ENCODE measurements at places on chromosomes 2 and 18. TPM values are rescaled to one million over a fixed set of nuclear protein-coding genes. Genes with fewer than 3 reads are reported as not detected.

Gene TXNDC2
- polyA plus RNA-seq: 0.14 TPM

- DNase-seq: peak; percentile 65
These were observed 39.2 kb downstream of the ABCG8 start for GRCh38 chr2:43877782-43878464.

Gene CYP27A1
- polyA plus RNA-seq: 29.9 TPM

Gene PIKFYVE
- 26.7 TPM for polyA plus RNA-seq

- no peak for DNase-seq
These were observed 110.7 kb downstream of the ICA1L start for GRCh38 chr2:202760848-202761247.

Gene TMEM150A
- 16.7 TPM for polyA plus RNA-seq

DNA sequence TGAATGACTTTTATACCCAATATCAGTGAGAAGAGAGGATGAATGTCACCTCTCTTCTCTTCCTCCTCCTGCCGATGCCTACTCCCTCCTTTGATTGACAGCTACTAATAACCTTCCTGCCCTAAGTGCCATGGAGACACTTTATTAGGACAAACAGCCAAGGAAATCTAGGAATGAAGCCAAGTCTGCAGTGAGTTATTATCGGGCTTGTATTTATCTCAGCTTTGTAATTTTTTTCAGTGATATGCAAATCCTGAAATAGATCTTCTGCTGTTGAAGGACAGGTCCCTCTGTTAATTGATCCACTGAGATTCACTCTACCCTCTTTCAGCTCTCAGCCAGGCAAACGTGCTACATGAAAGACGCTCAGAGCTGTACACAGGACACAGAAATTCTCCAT is 686.7 kb downstream of the TMEM182 start:
- DNase-seq: no peak

DNA sequence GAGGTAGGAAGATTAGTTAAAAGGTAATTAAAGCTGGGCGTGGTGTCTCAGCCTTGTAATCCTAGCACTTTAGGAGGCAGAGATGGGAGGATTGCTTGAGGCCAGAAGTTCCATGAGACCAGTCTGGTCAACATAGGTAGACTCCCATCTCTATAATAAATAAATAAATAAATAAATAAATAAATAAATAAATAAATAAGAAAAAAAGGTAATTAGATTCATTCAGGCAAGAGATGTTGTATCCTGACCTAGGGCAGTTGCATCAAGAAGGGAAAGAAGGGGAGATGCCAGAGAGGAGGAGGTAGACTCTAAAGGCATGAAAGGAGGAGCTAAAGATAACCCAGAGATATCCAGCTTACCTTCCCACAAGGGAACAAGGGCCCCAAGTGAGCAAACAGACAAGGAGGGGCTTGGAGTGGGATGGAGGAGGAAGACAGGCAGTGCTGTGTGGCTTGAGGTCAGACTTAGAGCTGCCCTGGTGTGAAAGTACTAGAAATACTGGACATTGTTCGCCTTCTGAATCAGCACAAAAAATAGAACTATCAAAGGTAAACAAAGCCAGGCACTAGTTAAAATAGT is 7.4 kb upstream of the RAB1A start:
- no peak for DNase-seq

DNA sequence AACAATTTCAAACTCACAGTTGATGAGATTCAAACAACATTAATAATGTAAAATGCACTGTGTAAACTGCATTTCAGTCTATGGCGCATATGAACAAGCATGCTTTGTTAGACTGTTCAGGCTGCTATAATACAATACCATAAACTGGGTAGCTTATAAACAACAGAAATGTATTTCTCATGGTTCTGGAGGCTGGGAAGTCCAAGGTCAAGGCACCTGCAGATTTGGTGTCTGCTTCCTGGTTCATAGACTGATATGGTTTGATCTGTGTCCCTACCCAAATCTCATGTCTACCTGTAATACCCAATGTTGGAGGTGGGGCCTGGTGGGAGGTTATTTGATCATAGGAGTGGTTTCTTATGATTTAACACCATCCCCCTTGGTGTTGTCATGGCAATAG is 148.1 kb upstream of the SERPINE2 start:
- DNase-seq: no peak

- no peak for DNase-seq
These were observed 69.1 kb upstream of the PID1 start for GRCh38 chr2:229340086-229340760.

DNA sequence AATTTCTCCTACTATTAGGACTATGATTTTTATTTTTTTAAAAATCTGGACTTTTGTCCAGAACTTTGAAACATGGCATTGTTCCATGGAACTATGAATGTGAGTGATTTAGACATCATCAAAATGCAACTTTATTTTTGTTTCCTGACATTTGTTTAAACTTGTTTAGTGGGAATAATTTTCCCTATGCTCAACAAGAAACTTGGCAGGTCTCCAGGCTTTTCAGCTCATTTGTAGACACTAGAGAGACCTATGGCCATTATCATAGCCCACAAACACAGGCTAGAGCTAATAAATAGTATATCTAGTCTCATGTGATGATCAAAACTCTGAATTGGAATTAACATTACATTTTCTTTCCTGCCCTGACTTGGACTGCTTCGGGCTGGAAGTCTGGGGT is 145.1 kb upstream of the CELF4 start:
- peak; percentile 91 for DNase-seq

Gene RBKS
- 2.2 TPM for polyA plus RNA-seq

Gene UGT1A1
- polyA plus RNA-seq: 0.20 TPM

GRCh38 chr2:60527762-60528161 is 25.7 kb downstream of the BCL11A start:
- DNase-seq: peak; percentile 58

DNA sequence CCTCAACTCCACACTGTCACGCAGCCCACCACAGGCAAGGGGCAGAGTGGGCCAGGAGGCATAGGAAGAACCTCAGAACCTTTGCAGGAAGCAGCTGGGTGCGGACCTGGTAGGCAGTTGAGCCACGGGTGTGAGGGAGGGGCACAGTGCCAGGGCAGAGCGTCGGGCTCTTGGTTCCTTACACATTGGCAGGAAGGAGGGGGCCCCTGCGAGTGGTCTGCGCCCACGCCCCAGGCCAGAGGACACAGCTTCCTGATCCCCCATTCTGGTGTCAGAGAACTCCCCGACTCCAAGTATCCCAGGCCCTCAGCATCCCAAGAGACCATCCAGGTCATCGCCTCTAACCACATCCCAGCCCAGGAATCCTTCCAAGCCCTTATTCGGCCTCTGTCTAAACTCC is 61.5 kb downstream of the TNS1 start:
- DNase-seq: no peak

- DNase-seq: no peak
These were observed 70.4 kb downstream of the IL1R2 start for GRCh38 chr2:102061962-102062795.

DNA sequence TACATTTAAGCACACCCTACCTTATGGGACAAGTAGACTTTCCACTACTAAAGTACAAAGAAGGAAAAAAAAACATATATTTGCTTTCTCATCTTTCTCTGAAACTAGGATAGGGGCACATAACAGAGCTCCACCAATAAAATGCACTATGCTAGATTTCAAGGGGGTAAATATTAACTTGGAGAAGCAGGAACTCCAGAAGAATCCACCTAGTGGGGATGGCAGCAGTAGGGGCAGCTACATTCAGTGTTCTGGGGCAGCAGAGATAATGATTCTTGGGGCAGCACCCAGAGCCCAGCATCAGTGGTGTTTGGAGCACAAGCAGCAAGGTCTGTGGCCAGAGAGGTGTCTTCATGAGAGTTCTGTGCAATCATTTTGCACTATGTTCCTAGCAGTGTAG is 64.7 kb downstream of the DTNB start:
- no peak for DNase-seq

DNA sequence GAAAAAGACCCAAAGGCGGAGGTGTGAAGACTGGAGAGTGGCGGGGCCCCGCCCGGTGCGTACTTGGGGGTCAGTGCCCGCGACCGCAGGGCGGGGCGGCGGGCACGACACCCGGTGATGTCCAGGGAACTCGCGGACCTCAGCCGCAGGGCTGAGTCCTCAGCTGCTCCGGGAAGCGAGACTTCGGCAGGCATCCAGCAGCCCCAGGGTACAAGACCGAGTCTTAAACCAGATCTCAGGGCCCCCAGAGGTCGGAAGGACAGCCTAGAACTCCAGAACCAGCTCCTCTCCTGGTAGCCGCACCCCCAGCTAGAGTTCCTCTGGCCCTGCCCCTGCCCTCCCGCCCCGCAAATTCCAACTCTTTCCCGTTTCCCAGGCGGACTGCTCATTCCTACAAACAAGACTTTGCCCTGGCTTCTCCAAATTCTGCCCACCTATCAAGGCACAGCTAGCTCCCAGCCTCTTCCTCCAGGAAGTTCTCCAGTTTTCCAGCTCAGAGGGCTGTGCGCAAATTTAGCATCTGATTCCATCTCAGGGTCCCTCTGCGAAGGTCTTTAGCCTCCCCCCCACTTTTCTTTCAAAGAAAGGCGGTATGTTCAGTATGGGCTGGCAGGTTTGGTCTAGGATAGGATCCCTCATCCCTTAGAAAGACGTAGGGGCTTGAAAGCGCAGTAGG is 26.0 kb upstream of the NOTO start:
- peak; percentile 36 for DNase-seq

Gene HSPD1
- 452 TPM for polyA plus RNA-seq

- DNase-seq: no peak
These were observed 72.9 kb downstream of the PKP4 start for GRCh38 chr2:158529379-158530259.

DNA sequence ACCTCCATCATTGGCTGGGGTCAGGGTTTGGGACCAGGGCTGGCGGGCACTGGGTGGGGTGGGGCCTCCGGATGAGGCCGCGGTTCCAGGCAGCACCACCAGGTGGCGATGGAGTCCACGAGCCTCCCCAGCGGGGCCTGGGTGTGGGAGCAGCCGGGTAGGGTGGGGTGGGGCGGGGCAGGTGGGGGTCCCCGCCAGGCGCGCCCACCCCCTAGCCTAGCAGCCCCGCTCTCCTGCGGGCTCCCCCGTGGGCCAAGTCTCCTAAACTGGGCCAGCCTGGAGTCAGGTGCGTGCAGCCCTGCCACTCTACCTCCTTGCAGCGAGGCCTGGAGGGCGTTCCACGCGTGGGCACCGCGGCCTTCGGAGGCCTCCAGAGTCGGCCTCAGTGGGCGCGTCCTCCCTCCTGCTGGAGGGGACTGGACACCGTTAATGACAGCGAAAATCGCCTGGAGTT is 187.5 kb downstream of the TWIST2 start:
- peak; percentile 26 for DNase-seq

DNA sequence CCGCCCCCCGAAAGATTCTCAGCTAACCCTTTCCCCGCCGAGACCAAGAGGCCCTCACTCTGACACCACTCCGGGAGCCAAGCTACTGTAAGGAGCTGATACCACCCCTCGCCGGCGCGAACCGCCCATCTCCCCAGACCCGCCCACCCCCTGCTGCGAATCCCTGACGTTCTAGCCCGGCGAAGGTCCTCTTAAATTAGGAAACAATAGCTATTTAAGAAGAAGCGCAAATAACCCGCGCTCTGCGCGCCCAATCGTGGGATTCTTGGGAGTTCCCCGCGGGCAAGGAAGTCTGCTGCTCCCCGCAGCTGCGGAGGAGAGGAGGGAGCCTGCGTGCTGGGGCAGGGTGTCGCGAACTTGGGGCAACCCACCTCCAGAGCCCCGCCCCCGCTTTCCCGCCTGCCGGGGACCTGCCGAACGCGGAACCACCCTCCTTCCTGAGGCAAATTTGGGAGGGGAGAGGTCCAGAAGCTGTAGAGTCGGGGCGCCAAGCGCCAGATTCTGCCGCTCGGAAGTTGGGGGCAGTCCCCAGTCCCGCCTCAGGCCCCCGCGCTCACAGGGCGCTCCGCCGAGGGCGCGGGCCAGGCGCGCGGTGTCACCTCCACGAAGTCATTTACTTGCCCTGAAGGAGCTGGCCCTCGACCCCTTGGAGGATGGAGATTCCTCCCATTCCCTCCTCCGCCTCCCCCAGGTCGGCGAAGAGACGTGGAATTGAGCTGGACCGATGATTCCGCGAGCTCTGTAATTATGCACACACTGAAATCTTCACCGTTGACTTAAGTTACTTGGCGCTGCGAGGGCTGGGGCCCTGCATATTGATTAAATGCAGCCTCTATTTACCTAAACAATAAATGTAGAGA is 8.4 kb upstream of the SP9 start:
- no peak for DNase-seq

Measured in left lung (tissue), 14 donors.